ENCODE measurements at places on chromosomes 5 and 9. TPM values are rescaled to one million over a fixed set of nuclear protein-coding genes. Genes with fewer than 3 reads are reported as not detected.

DNA sequence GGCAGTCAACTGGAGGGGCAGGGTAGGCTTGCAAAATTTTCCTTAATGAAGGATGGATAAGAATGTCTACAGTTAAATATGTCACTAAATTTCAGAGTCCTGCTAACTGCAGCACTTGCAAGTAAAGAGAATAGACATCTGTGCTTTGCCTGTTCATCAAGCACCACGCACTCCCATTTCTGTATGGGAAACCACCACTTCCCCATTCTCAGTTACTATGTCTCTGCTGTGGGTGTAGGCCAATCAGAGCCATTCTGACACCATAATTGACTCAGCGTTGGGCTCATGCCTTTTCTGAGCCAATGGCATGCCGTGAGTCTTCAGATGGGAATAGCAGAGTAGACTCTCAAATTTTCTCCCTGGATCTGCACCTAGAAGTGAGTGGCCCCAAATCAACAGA lies 247.5 kb downstream of the GABRB2 start:
- DNase-seq, result no peak

DNA sequence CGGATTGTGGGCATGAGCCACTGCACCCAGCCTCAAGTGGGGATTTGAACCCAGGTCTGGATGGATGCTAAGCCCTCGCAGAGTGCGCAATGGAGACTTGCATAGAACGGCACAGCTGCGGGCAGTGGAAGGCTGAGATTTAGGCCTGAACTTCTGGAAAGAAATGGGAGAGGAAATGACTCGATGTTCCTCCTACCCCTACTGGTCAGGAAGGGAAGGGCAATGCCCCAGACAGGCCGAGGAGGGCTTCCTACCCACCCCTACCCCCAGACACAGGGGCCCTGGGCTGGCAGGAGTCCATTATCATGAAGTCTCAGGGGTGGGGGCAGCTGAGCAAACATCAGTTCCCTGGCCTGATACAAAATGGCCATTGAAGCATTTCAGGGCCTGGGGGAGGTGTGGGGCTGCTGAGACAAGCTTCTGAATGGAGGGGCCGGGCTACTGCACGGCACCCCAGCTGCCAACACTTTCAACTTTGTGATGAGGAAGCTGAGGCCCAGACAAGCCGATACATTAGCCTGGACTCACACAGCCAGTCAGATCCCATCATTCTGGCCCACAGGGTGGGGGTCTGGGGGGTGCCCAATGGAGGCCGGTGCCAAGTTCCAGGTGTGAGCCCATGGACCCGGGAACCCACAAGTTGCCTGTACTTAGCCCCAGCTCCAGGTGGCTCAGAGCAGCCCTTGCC lies 13.5 kb upstream of the WDR38 start:
- no peak for DNase-seq

DNA sequence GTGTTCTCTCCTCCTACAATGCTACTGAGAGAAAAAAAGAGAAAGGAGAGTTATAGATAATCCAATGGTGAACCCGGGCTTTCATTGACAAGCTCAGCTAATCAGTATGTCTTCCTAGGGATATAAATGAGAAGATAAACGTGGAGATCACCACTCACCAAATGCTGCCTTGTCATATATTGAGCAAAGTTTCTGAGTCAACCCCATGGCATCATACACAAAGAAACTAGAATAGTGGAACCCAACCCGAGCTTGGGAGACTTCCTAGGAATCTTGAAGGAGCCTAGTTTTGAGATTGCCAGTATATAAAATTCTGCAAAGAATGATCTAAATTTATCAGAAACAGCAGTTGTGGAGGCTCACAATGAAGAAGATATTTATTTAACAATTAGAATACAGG lies 47.8 kb downstream of the PTPN3 start:
- no peak for DNase-seq

DNA sequence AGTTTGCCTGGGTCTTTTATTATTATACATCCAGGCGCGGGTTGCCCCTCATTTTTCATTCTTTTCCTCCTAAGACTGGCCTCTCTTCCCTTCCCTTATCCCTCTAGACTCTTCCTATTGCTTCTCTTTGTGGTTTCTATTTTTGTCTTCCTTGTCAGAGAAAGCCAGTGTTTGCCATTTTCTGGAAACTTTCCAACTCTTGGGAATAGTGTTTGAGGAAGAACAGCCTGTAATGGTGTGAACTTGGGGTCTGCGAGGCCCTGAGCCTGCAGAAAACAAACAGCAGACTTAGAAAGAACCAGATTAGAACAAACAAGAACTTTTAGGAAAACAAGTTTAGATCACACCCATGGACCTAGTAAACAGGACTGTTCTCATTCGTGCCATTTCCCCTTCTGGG lies 15.5 kb downstream of the PRKACG start:
- no peak for DNase-seq

DNA sequence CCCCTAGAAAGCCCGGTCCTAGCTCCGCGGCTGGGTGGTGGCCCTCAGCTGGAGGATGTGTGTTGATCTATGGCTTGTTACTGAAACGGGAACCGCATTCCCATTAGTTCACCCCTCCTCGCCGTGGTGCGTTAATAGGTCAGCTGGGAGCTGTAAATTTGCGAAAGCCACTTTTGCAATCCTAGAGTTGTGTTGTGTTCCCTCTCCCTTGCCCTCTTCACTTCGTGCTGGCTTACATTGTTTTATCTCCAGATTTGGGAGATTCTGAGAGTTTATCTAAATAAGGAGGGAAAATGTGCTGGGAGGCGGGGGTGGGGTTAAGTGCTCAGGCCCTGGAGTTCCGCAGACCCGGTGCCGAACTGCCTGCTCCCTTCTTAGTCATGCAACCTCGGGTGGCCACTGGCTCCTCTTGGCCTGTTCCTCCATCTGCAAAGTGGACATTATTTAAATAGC lies 62.8 kb downstream of the HMCN2 start:
- DNase-seq, result no peak

- DNase-seq, result no peak
Observed at GRCh38 chr9:26706223-26706622, 186.4 kb downstream of the CAAP1 start.

GRCh38 chr9:109793921-109794320 lies 13.9 kb downstream of the PALM2AKAP2 start:
- no peak for DNase-seq

DNA sequence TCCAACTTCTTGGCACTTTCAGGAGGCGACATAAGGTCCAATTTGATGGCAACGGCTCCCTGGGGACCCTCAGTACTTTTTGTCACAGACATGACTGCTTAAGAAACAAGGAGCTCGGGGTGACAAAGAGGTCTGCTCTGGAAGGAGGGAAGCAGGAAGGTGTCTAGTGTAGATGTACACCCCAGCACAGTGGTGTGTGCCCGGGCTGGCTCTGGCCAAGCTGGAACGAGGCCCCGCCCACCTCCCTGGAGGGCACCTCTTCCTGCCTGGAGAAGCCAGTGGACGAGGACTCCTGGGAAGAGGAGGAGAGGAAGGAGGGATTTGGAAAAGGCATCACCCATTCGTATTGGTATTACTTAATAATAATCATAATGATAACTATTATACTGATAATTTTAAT lies at the start of gene SLC36A2:
TSS of gene SLC36A2 (minus strand) at position 191 of the 400 bp plus-strand sequence. CDS start at position 92, 99 bp downstream.
- DNase-seq, result no peak

DNA sequence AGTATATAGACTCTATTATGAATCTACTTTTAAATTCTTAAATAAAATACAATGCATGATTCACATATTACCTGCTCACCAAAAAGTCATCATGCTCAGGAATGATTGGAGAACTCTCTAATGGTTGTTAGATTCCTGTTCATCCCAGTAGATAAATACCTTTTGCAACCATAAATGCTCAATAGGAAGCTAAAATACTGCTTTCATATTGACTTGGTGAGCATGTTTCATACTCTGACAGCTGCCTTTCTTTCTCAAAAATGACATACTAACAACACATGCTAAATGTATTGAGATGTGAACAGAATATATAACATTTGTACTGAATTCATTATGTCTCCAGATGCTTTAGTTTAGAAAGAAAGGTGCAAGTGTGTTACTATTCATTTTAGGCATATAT lies 79.6 kb upstream of the SLCO6A1 start:
- DNase-seq, result no peak

GRCh38 chr5:126471875-126472537 lies 48.8 kb downstream of the GRAMD2B start:
- DNase-seq, result peak; percentile 38

GRCh38 chr5:74954919-74955318 lies 88.7 kb upstream of the FAM169A start:
- DNase-seq, result no peak

DNA sequence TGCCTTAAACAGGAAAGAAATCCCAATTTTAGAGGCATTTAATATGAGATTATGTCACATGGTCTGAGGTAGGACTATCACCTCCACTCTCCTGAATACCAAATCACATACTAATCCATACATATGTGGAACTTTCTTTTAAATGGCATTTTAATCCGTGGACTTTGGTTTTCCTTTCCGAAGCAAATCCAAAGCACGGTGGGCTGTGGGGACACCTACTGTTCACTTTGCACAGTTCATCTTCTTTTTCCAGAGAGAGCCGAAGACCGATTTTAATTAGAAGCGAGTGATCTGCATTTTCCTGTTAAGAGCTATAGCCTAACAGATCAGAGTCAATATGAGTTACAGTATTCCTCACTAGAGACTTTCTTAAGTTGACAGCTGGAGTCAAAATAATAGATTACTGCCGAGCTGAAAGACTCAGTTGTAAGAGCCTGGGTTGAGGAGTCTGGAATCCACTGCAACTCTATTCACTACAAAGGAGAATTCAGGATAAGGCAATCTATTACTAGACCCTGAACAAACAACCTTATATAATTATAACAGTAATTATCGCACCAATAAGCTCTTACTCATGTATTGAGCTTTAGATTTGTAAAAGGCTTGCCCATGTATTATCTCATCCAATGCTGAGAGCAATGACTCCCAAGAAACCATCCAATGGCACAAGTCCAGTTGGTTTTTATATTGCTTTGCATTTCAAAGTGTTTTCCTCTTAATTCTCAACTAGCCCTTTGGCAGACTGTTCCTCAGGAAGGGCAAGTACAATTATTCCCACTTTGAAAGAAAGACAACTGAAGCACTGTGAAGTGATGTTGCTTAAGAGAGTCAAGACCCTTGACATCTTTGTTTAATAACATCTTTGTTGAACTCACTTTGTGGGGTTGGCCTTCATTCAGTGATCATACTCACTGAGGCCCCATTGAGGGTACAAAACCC lies 144.7 kb downstream of the TRPM6 start:
- no peak for DNase-seq

GRCh38 chr9:98580956-98581355 lies 127.8 kb downstream of the GABBR2 start:
- no peak for DNase-seq

DNA sequence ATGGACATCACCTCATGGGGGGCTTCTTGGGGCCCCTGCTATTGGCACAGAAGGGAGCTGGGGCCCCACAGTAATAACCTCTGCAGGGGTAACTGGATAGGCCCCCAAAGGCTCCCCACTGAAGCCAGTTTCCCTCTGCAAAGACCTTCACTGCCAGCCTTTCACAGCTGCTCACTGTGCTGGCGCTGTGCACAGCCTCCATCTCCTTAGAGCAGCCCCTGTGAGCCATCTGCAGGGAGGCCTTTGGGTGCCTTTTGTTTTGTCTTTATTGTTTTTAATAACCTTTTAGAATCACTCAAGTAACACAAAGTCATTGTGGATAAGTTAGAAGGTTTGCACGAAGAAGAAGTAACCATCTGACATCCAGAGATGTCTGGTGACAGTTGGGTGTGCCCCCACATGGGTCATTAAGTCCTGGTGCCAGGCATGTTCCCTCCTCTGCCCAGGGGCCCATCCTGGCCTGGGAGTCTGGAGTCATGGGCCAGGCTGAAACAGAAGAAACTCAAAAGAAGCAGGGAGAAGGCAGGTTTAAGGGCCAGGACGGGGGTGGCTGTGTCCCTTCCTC lies 42.7 kb downstream of the NCS1 start:
- DNase-seq, result no peak

- DNase-seq, result peak; percentile 25
Observed at GRCh38 chr9:93960971-93961841, 6.1 kb upstream of the BARX1 start.

DNA sequence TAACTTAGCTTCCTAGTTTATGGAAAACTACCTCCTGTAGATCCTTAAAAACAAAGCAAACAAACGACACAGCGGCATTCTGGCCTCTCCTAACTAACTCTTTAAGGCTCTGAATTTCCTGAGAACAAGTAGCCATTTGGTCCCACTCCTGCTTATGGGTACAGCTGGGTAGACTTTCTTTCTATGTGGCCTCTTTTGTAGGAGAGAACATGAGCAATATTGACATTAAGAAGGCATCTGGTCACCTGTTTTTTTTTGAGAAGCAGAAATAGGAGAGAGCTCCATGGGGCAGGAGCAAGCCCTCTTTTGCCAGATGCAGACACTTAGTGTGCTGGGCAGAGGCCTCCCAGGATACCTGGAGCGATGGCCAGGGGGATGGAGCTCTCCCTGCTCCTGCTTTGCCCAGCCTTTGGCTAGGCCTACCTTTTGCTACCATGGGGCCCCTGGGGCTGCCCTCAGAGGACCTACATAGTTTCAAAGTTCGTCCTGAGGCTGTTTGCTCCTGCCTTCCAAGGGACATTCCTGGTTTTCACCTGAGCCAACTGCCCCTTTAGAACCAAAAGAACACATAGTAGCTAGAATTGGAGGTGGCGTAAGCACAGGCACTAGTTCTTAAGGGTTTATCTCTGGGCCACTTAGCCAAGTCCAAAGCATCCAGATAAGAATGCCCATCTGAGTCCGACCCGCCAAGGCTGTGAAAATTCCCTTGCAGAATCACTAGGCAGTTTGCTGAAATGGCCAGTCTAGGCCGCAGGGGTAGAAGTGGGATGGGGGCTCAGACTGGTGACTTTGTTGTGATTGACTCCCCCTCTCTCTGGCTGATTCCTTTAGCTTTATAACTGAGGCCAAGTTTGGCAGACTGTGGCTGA lies 2.4 kb upstream of the STC2 start:
- DNase-seq, result no peak

The ZNF484 gene
- 9.6 TPM for total RNA-seq

The FOXD1 gene
- total RNA-seq, result 10.4 TPM

The OSMR gene
- total RNA-seq, result 26.4 TPM

The FOXD4L3 gene
- total RNA-seq, result not detected

The PPP2R2B gene
- total RNA-seq, result not detected

The TMEM252 gene
- total RNA-seq, result not detected

The PRSS3 gene
- total RNA-seq, result not detected

The PFN3 gene
- not detected for total RNA-seq

The NME5 gene
- total RNA-seq, result not detected

The PLPPR1 gene
- total RNA-seq, result not detected

All from SJSA1 (cell line).